ENCODE measurements at places on chromosomes 12 and 14.

DNA sequence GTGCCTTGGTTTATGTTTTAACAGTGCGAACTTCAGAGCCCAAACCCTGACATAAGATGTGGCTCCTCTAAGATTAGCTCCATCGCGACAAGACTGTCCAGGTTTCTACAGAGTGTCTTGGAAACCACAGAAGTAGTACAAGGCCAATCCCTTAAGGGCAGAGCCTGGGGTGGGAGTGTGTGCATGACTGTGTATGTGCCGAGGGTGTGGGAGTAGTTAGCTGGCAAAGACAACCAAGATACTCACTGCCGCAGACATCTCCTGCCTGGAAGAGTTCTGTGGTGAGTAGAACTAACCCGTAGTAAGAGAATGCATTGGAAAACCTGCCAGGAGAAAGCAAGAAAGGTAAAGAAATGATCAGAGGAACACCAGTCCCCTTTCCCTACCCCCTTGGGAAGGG, 54.1 kb downstream of the DAO start:
- DNase-seq, result no peak

- DNase-seq, result no peak
These were observed 433.0 kb upstream of the LMO3 start for GRCh38 chr12:17038923-17039322.

- DNase-seq, result no peak
These were observed 139.1 kb downstream of the ERC1 start for GRCh38 chr12:1130164-1130563.

GRCh38 chr14:99242816-99243721, 28.9 kb downstream of the BCL11B start:
- DNase-seq, result no peak

DNA sequence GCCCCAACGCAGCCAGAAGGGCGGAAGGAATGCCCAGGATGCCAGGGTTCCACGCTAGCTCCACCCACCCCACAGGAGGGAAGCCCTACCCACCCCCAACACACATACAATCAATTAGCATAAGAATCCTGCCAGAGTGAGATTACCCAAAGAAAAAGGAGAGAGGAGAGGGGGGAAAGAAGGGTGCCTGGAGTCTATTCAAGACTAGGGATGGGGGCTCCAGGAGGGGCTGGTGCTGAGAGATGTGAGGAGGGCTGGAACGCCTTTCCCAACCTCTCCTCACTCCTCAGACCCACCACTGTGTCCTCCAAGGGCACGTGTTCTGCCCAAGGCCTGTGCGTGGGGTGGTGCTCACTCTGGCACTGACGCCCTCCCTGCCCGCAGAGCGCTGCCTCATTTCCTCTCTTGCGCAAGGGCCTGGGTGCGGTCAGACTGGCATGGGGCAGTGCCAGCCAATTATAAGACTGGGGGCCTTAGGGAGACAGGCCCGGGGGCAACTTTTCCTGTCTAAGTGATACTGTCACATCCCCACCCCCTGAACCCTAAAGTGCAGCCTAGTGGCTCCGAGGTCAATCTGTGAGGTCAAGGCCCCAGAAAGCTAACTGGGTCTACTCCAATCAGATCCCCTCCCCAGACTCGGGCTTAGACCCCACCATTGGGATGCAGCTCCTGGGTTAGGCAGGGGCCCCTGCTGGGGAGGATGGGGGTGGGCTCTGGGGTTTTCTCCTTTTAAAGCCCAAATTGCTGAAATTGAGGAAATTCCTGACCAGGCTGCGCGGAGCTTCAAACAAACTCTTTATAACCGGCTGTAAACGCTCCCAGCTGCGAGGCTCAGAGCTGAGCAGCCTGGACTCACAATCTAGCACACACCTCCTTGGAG, 10.2 kb upstream of the ITGB7 start:
- no peak for DNase-seq

DNA sequence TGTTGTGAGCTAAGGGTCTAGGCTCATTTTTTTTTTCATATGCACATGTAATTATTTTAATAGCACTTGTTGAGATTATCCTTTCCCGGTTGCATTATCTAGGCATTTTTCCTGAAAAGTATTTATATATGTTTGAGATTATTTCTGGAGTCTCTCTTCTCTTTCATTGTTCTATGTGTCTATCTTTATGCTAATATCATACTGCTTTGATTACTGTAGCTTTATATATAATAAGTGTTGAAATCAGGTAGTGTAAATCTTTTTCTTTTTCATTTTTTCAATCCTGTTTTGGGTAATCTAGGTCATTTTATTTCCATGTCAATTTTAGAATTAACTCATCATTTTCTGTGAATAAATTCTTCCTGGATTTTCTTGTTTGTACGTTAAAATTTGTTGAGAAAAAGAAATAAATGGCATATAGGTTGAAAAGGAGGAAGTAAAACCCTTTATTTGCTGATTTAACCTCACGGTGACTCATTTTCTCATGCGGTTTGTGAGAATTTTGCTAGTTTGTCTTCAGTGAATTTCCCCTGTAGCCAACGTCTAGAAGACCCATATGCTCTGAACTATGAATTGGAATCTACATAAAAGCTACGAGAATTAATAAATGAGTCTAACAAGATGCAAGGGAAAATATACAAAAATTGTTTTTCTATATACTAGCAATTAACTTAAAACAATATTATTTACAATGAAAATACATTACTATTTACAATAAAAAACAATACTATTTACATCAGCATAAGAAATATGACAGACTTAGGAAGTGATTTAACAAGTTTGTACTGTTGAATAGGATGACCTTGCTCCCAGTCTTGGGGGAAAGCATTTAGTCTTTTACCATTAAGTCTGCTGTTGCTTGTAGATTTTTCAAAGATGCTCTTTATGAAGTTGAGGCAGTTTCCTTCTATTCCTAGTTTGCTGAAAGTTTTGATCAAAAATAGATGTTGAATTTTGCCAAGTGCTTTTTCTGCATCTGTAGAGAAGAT, 105.0 kb downstream of the SNAPC1 start:
- DNase-seq, result no peak

GRCh38 chr12:56896082-56896481, 38.1 kb downstream of the SDR9C7 start:
- DNase-seq, result no peak

DNA sequence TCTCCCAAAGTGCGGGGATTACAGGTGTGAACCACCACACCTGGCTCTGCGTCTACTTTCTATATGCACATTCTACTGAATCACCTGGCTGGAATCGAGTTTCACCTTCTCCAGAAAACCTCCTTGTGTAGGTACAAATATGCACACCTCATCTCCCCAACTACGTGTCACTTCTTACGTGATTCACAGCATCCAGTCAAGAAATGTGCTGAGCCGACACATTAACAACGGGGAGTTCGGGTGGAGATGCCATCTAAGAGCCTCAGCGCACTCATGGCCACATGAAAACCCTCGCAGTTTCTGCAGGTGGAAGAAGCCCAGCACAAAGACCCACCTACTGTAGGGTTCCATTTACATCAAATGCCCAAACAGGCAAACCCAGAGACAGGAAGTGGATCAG, 29.3 kb downstream of the P2RX2 start:
- no peak for DNase-seq

DNA sequence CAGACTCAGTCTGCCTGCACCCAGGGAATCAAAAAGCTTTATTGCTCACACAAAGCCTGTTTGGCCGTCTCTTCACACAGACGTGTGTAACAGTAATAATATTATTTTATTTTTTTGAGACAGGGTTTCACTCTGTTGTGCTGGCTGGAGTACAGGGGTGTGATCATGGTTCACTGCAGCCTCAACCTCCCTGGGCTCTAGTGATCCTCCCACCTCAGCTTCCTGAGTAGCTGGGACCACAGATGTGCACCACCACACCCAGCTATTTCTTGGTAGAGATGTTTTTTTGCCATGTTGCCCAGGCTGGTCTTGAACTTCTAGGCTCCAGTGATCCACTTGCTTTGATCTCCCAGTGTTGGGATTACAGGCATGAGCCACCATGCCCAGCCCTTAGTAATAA, 88.4 kb upstream of the DCD start:
- no peak for DNase-seq

GRCh38 chr12:117452112-117452511, 90.7 kb upstream of the NOS1 start:
- DNase-seq, result no peak

GRCh38 chr12:32446316-32447119, 47.2 kb downstream of the FGD4 start:
- DNase-seq, result no peak

GRCh38 chr14:99688629-99689028, 4.5 kb downstream of the CYP46A1 start:
- DNase-seq, result no peak

DNA sequence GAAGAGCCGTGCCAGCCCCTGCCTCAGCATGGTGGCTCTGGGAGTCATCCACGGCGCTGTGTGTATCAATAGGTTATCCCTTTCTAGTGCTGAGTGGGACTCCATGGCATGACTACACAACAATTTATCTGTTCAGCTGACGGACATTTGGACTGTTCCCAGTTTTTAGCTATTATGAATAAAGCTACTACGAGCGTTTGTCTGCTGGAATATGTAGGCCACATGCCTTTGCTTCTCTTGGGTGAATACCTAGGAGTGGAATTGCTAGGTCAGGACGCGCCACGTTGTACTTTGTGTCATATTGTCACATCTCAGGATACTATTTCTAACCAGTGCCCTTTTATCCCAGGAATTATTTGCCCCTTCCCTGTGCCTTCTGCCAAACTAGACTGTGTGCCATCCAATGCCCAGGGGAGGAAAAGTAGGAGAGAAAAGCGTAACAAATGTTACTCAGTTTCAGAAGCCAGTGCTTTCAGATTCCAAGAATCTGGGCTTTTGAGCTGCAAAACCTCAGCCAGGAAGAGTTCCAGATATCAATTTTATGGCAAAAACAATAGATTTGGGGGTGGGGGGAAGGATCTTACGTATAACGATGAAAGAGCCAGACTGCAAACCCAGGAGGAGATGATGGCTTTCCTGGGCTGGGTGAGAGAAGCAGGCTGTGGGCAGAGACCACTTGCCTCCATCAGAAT, 62.5 kb upstream of the NCOR2 start:
- no peak for DNase-seq

GRCh38 chr14:94110552-94111181, at the start of gene IFI27:
Gene IFI27, plus strand, starts transcription at chr14:94110736.
- DNase-seq, result no peak

GRCh38 chr12:123498126-123498825, 35.2 kb downstream of the RILPL1 start:
- no peak for DNase-seq
